ENCODE measurements at places on chromosomes 12 and 14.

DNA sequence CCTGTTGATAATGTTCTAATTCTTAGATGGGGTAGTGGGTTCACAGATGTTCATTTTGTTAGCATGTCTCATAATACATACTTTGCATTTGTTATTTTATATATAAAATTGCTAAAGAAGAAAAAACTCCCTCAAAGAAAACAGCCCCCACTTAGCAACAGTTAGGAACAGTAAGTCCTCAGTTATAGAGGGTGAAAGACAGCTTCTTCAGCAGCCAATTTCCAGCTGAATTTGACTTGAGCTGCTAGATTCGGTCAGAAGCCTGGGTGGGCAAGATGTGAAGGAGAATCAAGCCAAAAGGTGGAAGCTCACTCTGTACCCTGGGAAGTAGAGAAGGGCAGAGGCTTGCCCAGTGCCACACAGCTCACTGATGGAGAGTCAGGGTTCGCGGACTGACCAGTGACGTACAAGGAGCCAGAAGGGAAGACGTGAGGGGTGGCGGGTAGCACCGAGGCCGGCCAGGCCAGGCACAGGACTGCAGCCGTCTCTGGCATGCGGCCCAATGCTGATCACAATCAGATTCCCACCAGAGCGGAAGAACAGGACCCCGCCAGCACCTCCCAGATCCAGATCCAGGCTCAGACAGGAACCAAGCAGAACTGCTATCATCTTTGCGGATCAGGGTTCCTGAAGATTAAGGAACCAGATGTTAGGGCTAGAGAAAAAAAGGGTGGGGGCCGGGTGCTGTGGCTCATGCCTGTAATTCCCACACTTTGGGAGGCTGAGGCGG, 30.4 kb upstream of the VWF start:
- peak; percentile 48 for DNase-seq

DNA sequence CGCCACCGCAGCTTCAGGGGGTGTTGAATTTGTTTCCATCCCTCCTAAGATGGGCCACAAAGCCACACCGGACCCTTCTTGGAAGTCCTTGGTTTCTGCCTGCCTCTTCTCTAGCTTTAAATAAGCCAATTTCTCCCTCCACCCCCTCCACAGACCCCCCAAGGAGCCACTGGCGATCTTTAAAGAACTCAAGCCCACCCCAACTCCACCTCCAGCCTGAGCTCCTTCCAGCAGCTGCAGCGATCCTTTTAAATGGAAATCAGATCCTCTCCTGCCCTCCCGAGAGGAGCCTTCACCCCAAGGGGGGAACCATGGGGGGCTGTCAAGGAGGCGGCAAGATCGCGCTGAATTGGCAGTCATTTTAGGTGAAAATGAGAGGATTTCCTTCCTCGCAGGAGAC, 133.1 kb downstream of the NCOR2 start:
- DNase-seq: no peak

- DNase-seq: no peak
These were observed 51.8 kb downstream of the ISCA2 start for GRCh38 chr14:74545386-74545785.

GRCh38 chr12:60173224-60174170, 577.7 kb downstream of the SLC16A7 start:
- DNase-seq: no peak

DNA sequence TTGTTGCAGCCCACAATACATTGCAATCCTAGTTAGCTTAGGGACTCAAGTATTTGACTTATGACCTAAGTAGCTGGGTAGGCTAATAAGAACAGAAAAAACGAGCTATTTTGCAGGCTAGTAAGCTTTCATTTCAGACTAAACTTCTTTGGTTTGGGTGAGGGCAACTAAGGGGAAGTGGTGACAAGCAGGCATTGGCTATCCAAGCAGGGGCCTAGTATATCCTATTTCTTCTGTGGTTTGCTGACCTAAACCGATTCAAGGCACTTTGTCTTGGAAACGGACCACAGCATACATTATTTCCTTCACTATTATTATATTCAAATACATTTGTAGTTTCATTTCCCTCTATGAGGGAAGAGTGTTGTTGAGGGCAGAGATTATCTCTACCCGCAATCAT, 21.6 kb upstream of the SLC5A8 start:
- DNase-seq: no peak

DNA sequence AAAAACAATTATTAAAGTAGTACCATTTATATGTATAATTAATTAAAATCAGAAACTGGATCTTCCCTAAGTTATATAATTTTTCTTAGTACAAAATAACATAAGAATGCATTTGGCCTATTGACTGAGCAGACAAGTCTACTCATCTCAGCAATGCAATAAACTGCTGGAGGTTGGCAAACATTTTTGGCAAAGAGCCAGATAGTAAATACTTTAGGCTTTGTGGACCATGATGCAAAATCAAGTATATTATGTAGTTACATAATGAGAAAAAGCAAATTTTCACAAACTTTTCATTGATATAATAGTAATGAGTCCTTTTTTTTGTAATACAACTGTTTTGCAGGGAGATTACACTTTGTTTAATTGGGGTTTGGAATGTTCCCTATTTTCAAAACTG, 30.9 kb downstream of the ERGIC2 start:
- DNase-seq: no peak

DNA sequence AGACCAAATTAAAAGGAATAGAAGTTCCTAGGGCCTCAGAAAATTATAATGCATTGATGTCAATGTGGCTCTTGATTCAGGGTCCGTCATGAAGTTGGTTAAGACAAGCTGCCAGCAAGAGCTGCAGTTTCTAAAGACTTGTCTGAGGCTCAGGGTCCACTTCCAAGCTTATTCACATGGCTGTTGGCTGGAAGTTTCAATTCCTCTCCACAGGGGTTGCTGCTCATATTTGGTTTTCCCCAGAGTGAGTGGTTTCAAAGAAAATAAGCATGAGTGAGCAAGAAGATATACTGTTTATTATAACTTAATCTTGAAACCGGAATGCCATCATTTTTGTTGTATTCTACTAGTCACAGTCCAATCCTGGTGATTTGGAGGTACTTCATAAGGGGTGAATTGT, 1247.4 kb downstream of the LRFN5 start:
- DNase-seq: no peak

GRCh38 chr12:69981881-69982475, 157.0 kb downstream of the MYRFL start:
- DNase-seq: no peak

GRCh38 chr12:72236071-72236705, 36.0 kb upstream of the TRHDE start:
- DNase-seq: no peak

GRCh38 chr14:77659831-77660230, 43.4 kb upstream of the SPTLC2 start:
- DNase-seq: no peak

DNA sequence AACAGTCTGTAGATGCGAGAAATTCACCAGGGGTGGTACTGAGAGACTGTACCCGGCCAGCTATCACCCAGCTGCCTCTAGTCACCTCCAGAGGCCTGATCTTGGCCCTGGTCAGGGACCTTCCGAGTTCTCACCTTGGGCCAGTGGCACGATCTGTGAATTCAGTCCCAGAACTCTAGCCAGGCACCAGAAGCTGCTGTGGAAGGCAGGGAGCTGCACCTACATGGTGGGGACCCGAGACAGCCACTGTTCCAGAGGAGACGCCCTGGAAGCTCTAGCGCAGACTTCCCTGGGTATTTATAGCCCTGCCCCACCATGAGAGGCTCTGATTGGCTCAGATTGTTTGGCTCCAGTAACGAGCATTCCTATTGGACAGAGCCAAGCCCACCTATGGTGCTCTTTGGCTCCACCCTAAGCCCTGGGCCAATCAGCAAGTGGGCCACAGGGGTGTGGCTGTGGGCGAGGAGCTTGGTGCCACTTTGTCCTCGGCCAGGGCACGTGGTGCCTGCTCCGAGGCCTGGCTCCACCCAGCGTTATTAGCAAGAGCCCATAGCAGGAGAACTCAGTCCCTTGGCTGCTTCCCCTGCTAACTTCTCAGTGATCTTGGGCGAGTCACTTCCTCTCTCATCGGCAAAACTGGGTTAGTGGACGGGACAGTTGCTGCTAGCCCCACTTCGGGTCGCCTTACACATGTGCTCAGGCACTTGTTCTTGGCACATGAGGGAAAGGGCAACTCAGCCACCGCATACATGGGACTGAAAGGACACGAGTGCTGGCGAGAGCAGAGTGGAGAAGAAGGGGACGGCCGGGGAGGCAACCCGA, 89.0 kb upstream of the BCL11B start:
- DNase-seq: peak; percentile 28

- DNase-seq: no peak
These were observed 7.5 kb upstream of the KLRK1 start for GRCh38 chr12:10397296-10397695.
